Pons (tissue), 1 donor: ENCODE measurements at places on chromosomes 7 and 10.

DNA sequence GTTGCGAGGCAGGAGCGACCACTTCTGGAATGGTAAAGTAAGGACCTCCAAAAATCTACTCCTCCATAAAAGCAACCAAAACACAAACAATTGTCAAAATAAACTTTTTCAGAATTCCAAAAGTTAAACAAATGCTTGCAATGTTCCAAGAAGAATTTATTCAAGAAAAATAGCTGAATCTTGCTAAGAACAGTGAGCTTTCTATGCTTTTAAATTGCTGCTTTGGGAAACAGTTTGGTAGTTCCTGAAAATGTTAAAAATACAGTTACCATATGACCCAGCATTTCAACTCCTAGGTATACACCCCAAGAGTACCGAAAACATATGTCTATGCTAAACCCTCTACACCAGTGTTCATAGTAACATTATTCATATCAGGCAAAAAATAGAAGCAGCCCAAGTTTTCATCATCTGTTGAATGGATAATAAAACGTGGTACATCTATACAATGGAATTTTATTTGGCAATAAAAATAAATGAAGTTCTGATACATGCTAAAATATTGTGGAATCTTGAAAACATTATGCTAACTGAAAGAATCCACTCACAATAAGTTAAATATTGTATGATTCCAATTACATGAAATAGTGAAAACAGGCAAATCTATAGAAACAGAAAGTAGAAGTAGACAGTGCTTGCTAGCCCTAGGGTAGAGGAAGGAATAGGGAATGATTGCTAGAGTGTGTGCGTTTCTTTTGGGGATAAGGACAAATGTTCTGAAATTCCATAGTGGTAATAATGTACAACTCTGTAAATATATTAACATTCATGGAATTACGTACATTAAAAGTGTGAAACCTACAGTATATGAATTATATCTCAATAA lies 57.0 kb downstream of the LRRN3 start:
- no peak for DNase-seq

GRCh38 chr7:41889040-41889439 lies 186.2 kb upstream of the INHBA start:
- no peak for DNase-seq

DNA sequence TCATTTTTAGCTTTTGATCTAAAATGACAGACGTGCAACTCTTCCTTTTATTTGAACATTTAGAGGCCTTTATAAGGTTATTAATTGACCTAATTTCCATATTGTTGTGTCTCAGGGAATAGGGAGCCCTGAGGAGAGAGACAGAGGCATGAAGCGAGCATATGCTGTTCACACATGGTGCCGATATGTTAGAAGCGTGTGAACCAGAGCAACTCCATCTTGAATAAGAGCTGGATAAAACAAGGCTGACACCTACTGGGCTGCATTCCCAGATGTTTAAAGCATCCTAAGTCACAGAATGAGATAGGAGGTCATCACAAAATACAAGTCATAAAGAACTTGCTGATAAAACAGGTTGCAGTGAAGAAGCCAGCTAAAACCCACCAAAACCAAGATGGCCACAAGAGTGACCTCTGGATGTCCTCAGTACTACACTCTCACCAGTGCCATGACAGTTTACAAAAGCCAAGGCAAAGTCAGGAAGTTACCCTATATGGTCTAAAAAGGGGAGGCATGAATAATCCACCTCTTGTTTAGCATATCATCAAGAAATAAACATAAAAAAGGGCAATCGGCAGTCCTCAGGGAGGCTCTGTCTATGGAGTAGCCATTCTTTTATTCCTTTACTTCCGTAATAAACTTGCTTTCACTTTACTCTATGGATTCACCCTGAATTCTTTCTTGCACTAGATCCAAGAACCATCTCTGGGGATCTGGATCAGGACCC lies 80.1 kb downstream of the SEC61G start:
- no peak for DNase-seq

GRCh38 chr7:97373736-97374135 lies 256.2 kb downstream of the SDHAF3 start:
- no peak for DNase-seq

- DNase-seq = no peak
These were observed 898.6 kb downstream of the LRMDA start for GRCh38 chr10:76329891-76330575.

DNA sequence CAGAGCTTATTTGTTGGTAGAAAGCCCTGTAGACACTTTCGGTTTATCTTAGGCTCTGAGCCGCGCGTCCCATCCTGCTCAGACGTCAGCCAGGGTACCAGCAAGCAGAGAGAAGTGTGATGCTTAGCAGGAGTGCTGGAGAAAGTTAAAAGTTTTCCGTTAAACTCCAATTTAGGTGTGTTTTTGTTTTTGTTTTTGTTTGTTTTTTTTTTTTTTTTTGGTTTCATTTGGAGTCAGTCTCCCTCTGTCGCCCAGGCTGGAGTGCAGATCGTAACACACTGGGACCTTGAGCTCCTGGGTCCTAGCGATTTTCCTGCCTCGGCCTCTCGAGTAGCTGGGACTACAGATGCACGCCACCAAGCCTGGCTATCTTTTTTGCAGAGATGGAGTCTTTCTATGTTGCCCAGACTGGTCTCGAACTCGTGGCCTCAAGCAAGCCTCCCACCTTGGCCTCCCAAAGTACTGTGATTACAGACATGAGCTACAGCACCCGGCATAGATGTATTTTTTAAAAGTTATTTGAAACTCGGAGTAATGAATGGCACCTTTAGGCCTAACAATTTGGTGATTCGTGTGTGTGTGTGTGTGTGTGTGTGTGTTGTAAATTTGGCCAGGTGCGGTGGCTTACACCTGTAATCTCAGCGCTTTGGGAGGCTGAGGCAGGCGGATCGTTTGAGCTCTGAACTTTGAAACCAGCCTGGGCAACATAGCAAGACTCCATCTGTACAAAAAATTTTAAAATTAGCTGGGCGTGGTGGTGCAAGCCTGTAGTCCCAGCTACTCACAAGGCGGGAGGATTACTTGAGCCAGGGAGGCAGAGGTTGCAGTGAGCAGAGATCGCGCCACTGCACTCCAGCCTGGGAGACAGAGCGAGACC lies 1.3 kb upstream of the HIP1 start:
- DNase-seq = no peak

DNA sequence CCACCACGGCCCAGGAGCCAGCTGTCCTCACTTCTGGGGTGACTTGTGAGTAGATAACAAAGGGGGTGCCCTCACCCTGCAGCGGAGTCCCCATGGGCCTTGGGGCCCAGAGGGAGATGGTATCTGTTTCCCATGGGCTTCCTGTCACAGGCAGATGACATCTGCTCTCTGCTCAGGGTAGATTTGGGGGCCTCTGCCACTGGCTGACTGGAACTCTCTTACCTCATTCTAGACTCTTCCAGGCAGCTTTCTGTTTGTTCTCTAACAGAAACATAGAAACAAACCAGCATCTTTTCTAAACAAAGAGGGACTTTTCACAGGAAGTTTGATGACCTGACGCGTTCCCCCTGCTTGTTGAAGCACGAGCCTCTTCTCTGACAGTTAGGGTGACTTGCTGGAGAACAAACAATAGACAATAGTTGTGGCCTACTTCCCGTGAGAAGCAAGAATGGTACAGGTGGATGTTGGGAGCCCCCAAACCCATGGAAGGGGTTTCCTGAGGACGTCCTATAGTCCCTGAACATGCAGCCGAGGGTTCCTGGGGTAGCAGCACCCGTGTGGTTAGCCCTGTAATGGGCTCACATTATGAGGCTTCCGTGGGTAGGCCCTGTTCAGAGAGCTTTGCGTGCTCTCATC lies 61.6 kb downstream of the GRK5 start:
- no peak for DNase-seq

DNA sequence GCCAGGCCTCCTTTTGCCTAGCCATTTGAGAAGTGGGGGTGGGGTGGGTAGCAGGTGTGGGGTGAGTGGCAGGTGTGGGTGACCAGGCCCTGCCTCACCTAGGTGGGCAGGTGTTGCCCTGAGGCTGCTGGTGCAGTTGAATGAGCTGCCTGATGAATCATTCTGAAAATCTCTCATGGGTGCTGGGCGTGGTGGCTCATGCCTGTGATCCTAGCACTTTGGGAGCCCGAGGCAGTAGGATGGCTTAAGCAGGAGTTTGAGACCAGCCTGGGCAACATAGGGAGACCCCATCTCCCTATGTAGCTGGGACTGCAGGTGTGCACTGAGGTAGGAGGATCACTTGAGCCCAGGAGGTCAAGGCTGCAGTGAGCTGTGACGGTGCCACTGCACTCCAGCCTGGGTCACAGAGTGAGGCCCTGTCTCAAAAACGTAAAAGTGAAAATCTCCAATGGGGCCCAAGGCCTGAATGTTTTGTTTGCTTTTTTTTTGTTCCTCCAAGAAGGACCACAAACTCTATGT lies 17.7 kb downstream of the TSPAN14 start:
- no peak for DNase-seq

- DNase-seq = no peak
These were observed 1.4 kb downstream of the HSPA12A start for GRCh38 chr10:116740971-116741370.

DNA sequence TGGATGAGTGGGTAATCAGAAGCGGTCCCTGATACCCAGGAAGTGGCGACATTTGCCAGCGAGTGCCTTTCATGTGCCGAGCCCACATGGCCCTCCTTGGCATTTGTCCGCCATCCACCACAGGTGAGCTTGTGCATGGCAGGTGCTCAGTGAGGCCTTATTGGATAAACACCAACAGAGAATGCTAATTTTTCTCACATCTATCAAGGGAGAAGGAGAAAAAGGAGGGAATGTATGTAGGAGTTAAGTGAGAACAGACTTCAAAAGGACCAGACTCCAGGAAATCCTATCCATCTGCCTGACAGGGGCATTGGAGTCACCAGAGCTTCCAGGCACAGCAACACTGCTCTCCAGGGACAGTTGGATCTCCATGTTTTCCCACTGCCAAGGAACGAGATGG lies 143.5 kb upstream of the ZMIZ1 start:
- no peak for DNase-seq

- no peak for DNase-seq
These were observed 574 bp downstream of the UTF1 start for GRCh38 chr10:133230387-133231195.

DNA sequence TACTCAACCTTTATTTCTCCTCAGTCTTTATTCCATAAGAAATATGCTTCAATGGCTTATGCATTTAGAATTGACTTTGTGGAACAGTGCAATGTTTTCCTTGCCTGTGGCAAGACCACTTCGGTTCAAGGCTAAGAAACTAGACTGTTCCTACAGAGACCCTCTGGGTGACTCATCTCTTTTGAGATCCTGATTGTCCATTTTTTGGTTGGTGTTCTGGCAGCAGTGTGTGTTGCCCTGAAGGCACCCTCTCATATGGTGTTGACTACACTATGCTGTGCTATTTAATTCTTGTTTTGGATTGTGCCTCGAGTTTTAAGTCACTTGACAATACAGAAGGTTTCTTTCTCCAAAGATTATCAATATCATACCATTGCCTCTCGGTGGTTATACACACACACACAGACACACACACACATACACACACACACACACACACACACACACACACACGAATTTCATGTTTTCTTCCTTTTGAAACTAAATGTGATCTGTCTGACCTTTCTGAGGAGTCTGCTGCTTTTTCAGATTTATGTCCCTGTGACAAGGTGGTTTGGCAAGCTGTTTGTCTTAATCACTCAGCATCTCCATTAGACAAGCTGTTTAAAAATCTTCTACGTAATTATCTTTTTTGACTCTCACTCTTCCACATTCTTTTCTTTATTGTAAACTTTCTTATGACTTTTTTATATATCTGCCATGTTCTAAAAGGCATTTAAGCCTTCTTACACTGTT lies 187.2 kb downstream of the VTI1A start:
- no peak for DNase-seq

GRCh38 chr10:105288026-105288425 lies 646.9 kb downstream of the SORCS3 start:
- no peak for DNase-seq

DNA sequence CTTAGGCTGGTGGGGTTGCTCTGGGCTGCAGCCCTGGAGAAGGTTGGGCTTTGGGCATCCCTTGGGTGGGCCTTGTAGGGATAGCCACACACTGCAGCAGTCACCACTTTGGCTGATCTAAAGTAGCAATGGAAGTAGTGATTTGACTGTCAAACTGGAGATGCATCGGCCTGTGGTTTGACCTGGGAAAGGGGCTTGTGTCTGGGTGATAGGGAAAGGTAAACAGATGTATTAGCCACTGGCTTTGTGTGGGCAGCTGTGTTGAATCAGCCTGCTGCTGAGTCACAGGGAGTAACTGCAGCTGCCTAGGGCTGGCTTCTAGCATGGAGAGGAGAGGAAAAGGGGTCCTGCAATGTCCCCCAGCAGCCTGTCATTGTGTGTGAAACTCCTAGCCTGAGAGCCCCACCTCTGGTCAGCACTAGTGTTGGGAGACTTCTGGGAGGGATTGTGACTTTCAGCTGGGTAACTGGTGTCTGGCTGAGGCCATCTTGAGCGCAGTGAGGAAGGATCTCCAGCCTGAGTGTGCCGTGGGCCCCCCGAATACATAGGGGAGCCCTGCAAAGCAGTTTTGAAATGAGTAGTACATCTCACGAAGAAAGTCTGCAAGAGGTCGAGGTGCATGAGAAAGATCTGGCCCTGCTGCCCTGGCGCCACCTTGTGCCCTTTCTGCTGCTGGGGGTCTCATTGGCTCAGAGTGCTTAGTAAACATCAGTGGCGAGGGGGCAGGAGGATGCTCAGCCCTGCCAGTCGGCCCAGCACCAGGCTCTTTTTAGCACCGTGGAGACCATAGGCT lies 117.3 kb downstream of the FANK1 start:
- DNase-seq = no peak

GRCh38 chr7:50477640-50478039 lies 27.5 kb upstream of the FIGNL1 start:
- no peak for DNase-seq

DNA sequence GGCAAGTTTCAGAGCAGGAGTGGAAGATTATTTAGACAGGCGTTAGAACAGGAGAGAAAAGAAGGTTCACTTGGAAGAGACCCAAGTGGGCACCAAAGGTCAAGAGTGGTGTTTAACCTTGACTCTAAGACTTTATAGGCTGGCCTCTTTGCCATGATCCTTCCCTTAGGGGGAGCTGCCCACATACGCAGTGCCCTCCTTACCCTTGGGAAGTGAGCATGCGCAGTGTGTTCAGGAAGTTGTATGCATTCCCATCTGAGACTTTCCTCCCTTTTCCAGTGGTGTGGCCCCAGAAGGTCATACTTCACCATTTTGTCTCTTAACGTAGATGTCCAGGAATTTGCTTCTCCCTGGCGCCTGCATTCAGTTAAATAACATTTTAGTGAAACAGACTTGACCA lies 95.8 kb downstream of the CXCL12 start:
- no peak for DNase-seq

GRCh38 chr10:69382382-69383117 lies 34.2 kb downstream of the TACR2 start:
- no peak for DNase-seq

- peak; percentile 18 for DNase-seq
These were observed 165.4 kb upstream of the DPP6 start for GRCh38 chr7:153886506-153887441.
